Uterus (tissue), 4 donors: ENCODE measurements at places on chromosomes 4 and X.
A peak's percentile ranks its signal among the peaks of the same experiment; 100 is the strongest.

DNA sequence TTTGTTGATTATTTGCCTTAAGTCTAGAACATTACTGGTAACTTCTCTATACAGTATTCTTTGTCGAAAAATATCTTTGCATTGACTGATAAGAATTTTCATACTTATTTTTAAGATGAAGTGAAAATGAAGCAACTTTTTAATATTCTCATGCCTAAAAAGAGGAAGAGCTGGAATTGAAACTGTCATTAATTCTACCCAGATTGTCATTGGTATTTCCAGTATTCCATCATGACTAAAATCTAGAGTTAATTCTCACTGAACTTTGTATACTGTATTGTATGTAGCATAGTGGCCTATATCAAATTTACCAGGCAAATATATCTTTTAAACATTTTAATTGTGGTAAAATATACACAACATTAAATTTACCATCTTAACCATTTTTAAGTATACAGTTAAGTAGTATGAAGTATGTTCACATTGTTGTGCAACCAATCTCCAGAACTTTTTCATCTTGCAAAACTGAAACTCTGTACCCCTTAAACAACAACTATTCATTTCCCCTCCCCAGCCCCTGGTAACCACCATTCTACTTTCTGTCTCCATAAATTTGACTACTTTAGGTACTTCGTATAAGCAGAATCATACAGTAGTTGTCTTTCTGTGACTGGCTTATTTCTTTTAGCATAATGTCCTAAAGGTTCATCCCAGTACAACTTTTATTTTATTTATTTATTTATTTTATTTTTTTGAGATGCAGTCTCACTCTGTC lies 24.3 kb upstream of the ZNF41 start:
- no peak overlapping the region for H3K4me3 ChIP-seq
- H3K27me3 ChIP-seq = peaks cover 3% of the 10 kb centered on the region
- no peak overlapping the region for H3K27ac ChIP-seq

- DNase-seq = no peak
- H3K27me3 ChIP-seq = peaks cover 8% of the 10 kb centered on the region
- H3K36me3 ChIP-seq = no peaks in the 10 kb centered on the region
- H3K4me3 ChIP-seq = no peak overlapping the region
Observed at GRCh38 chrX:72258174-72258573, 18.9 kb downstream of the RPS4X start.

DNA sequence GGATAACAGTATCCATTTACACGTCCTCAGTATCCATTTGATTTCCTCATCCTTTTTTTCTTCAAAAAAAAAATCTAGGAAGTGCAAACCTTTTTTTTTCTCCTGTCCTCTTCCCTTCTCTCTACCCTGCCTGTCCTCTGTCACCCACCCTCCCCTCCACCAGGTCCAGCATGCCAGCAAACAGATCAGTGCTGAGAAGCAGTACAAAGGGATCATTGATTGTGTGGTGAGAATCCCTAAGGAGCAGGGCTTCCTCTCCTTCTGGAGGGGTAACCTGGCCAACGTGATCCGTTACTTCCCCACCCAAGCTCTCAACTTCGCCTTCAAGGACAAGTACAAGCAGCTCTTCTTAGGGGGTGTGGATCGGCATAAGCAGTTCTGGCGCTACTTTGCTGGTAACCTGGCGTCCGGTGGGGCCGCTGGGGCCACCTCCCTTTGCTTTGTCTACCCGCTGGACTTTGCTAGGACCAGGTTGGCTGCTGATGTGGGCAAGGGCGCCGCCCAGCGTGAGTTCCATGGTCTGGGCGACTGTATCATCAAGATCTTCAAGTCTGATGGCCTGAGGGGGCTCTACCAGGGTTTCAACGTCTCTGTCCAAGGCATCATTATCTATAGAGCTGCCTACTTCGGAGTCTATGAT lies 1.7 kb downstream of the SLC25A4 start:
- no peaks in the 10 kb centered on the region for H3K4me1 ChIP-seq
- H3K27ac ChIP-seq = peak overlapping the region; percentile 1
- DNase-seq = no peak
- no peak overlapping the region for H3K4me3 ChIP-seq
- H3K27me3 ChIP-seq = no peaks in the 10 kb centered on the region
- H3K36me3 ChIP-seq = no peaks in the 10 kb centered on the region

GRCh38 chrX:65925005-65925404 lies 114.9 kb downstream of the VSIG4 start:
- no peak overlapping the region for H3K27ac ChIP-seq
- no peaks in the 10 kb centered on the region for H3K27me3 ChIP-seq
- no peak for DNase-seq
- no peaks in the 10 kb centered on the region for H3K36me3 ChIP-seq
- H3K4me1 ChIP-seq = no peaks in the 10 kb centered on the region
- no peak overlapping the region for H3K4me3 ChIP-seq

- no peaks in the 10 kb centered on the region for H3K36me3 ChIP-seq
- no peaks in the 10 kb centered on the region for H3K4me1 ChIP-seq
- H3K27ac ChIP-seq = no peak overlapping the region
- no peaks in the 10 kb centered on the region for H3K27me3 ChIP-seq
- DNase-seq = no peak
Observed at GRCh38 chr4:149841686-149842085, 26.0 kb upstream of the IQCM start.

DNA sequence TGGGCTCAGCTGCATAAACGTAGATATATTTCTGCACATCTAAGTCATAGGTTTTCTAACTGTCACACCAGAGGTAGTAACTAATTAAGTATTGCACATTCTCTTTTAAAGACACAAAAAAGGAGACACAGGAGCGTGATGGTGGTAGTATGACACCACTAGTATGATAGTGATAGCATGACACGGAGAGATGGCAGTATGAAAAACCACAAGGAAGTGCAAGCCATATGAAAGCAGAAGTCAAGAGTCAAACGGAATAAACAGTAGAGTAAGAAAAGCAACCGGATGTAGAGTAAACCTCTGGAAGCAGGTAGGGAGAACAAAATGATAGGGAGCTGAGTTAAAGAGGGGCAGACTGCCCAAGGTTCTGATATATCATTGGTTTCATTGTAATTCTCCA lies 382.2 kb upstream of the INTU start:
- no peak overlapping the region for H3K27ac ChIP-seq
- H3K27me3 ChIP-seq = no peaks in the 10 kb centered on the region

DNA sequence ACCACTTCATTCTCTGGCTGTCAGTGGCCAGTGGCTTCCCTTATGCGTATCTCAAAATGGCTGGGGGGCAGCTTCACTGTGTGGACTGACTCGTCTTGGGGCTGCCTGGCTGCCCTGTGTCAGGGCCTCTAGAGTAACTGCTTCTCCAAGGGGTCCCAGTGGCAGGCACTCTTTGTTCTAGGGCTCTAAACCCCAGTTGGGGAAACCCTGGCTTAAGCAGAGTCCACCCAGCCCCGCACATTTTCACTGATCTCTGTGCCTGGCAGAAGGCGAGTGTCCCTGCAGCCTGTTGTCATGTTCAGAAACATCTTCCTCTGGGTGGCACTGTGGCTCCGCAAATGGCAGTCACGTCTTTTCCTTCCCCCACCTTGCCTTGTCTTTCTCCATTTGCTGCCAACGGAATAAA lies 59.7 kb downstream of the NBDY start:
- no peaks in the 10 kb centered on the region for H3K4me1 ChIP-seq
- no peak overlapping the region for H3K27ac ChIP-seq
- H3K27me3 ChIP-seq = no peaks in the 10 kb centered on the region
- no peak overlapping the region for H3K4me3 ChIP-seq
- H3K36me3 ChIP-seq = no peaks in the 10 kb centered on the region

DNA sequence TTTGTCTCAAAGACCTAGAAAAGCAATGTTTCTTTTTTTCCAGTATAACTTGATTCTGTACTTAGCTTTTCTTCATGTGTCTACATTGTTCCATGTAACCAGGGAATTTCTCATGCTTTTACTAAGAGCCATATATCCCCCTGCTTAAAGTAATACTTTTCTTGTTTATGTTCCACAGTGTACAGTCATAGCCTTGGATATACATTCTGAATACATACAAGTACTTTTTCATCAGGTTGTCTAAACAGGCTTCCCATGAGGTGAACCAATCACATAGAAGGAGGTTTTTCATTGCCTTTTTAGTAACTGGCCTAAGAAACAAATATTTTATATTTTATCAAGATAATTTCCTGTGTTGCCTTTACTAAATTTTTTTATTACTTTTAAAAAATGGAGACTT lies 52.8 kb downstream of the SLC2A9 start:
- no peak overlapping the region for H3K4me3 ChIP-seq
- H3K27me3 ChIP-seq = no peaks in the 10 kb centered on the region
- no peak for DNase-seq
- no peak overlapping the region for H3K27ac ChIP-seq
- no peaks in the 10 kb centered on the region for H3K4me1 ChIP-seq

DNA sequence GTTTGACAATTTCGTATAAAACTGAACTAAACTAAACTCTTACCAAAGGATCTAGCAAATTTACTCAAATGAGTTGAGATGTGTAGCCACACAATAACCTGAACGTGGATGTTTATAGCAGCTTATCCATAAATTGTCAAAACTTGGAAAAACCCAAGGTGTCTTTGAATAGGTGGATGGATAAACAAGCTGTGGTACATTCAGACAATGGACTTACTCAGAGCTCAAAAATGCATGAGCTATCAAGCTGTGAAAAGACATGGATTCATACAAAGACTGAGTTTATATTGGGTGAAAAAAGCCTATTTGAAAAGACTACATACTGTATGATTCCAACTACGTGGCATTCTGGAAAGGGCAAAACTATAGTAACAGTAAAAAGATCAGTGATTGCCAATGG lies 69.5 kb downstream of the LARP1B start:
- DNase-seq = no peak
- no peaks in the 10 kb centered on the region for H3K4me1 ChIP-seq
- no peak overlapping the region for H3K4me3 ChIP-seq
- H3K27ac ChIP-seq = no peak overlapping the region
- H3K36me3 ChIP-seq = no peaks in the 10 kb centered on the region
- H3K27me3 ChIP-seq = no peaks in the 10 kb centered on the region

- no peaks in the 10 kb centered on the region for H3K36me3 ChIP-seq
- no peak overlapping the region for H3K27ac ChIP-seq
- H3K27me3 ChIP-seq = no peaks in the 10 kb centered on the region
- no peaks in the 10 kb centered on the region for H3K4me1 ChIP-seq
Observed at GRCh38 chr4:139297001-139297410, 4.3 kb upstream of the NAA15 start.

- no peak overlapping the region for H3K4me3 ChIP-seq
- H3K4me1 ChIP-seq = no peaks in the 10 kb centered on the region
- no peak overlapping the region for H3K27ac ChIP-seq
- H3K27me3 ChIP-seq = no peaks in the 10 kb centered on the region
- DNase-seq = peak; percentile 24
Observed at GRCh38 chr4:82739287-82740190, 59.1 kb downstream of the SCD5 start.
